ENCODE measurements at places on chromosomes 12 and 14. TPM values are rescaled to one million over a fixed set of nuclear protein-coding genes. Genes with fewer than 3 reads are reported as not detected.

C12orf54 gene
- 0.64 TPM for total RNA-seq

DNA sequence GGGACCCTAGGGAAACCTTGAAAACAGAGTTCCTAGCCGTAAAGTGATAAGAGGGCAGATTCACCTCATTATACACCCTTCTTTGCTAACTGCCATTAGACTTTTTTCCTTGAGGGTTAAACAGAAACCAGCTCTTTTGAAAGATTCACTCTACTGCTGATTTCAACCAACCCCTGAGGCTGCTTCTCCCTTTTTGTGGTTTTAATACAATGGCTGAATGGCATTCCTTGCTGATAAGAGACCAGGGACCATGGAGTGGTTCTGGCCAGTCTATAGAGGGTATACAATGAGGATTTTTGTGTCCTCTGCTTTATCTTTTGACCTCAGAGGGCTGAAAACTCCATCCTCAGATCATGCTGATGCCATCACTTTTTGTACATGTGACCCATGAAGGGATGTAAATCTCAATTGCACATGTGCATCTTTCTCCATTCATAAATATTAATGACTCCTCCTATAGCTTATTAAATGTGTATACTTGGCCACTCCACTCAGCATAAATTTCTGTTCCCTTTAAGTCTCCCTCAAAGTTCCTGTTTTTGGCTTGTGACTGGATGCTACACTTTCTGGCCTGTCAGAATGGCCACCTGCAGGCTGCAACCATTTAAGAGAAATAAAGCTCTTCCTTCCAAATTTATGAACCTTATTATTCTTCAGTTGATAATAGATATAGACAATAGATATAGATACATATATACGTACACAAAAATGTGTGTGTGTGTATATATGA, 233.8 kb upstream of the SEL1L start:
- no peaks in the 10 kb centered on the region for H3K27me3 ChIP-seq
- H3K27ac ChIP-seq = no peak overlapping the region
- H3K4me1 ChIP-seq = no peaks in the 10 kb centered on the region
- no peak overlapping the region for H3K4me3 ChIP-seq

GRCh38 chr14:93331728-93332396, 974 bp downstream of the BTBD7 start:
- peak overlapping the region; percentile 99 for H3K27ac ChIP-seq
- no peaks in the 10 kb centered on the region for H3K27me3 ChIP-seq
- H3K4me3 ChIP-seq = peak overlapping the region; percentile 71
- DNase-seq = no peak
- H3K36me3 ChIP-seq = no peaks in the 10 kb centered on the region

- H3K4me1 ChIP-seq = no peaks in the 10 kb centered on the region
- H3K36me3 ChIP-seq = no peaks in the 10 kb centered on the region
- no peak overlapping the region for H3K27ac ChIP-seq
- no peak overlapping the region for H3K4me3 ChIP-seq
- DNase-seq = no peak
These were observed 134.1 kb downstream of the SLC41A2 start for GRCh38 chr12:104823985-104824461.

EFS gene
- total RNA-seq = 24.6 TPM

GRCh38 chr14:20441461-20441860, 5.5 kb upstream of the KLHL33 start:
- H3K4me3 ChIP-seq = no peak overlapping the region
- H3K27ac ChIP-seq = no peak overlapping the region
- no peaks in the 10 kb centered on the region for H3K36me3 ChIP-seq
- no peaks in the 10 kb centered on the region for H3K27me3 ChIP-seq
- no peak for DNase-seq

DNA sequence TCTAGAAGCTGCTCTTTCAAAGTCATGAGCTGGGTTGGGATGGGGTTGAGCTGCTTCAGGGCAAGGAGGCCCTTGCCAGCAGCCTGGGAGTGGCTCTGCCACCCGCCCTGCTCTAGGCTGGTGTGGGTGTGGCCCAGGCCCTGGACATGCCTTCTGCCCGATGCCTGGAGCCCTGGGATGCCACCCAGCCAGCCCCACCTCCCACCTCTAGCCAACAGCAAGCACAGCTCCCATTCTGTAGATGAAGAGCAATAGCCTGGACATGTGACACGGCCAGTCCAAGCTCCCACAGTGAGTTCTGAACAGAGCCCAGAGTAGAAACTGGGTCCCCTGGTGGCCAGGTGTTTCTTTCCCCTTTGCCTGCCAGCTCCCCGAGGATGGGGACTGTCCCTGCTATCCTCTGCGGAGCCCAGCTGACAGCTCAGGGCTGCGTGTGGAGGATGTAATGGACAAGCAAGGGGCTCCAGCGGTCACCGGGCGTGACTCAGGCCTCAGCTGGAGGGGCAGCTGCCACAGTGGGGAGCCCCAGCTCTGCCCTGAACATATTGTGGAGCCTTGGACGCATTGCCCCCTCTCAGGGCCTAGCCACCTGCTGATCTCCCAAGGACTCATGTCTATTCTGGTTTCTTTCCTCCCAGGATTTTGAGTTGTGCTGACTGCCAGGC, 165.2 kb downstream of the TSPAN9 start:
- H3K4me1 ChIP-seq = no peaks in the 10 kb centered on the region
- H3K27ac ChIP-seq = no peak overlapping the region
- no peaks in the 10 kb centered on the region for H3K36me3 ChIP-seq
- H3K27me3 ChIP-seq = no peaks in the 10 kb centered on the region
- H3K4me3 ChIP-seq = no peak overlapping the region
- DNase-seq = no peak

DNA sequence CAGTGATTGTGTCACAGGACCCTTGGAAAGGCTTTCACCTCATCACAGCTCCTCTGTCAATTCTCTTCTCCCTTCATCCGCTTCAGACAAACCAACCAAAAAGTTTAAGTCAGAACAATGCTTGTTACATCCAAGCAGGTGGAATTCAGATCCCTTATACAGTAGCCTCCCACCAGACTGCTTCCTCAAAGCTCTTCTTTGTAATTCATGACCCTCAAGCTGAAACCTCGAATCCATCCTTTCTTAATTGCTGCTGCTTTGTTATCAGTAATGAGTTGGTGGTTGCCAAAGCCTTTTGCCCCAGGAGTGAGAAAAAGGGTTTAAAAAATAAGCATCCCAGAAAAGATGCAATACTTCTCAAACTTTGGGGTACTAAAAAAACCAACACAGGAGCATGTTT, 9.5 kb downstream of the BEST3 start:
- no peaks in the 10 kb centered on the region for H3K36me3 ChIP-seq
- H3K4me3 ChIP-seq = no peak overlapping the region
- H3K4me1 ChIP-seq = no peaks in the 10 kb centered on the region
- peak overlapping the region; percentile 82 for H3K27ac ChIP-seq
- no peaks in the 10 kb centered on the region for H3K27me3 ChIP-seq
- no peak for DNase-seq

SIRT4 gene
- total RNA-seq = 3.1 TPM

EIF2S3B gene
- 0.48 TPM for total RNA-seq

- no peaks in the 10 kb centered on the region for H3K4me1 ChIP-seq
- no peak for DNase-seq
- H3K27ac ChIP-seq = no peak overlapping the region
- no peak overlapping the region for H3K4me3 ChIP-seq
- no peaks in the 10 kb centered on the region for H3K36me3 ChIP-seq
These were observed 96.3 kb upstream of the EEA1 start for GRCh38 chr12:93025145-93026103.

HIGD1C gene
- total RNA-seq = not detected

G2E3 gene
- total RNA-seq = 22.2 TPM

- H3K27me3 ChIP-seq = no peaks in the 10 kb centered on the region
- no peaks in the 10 kb centered on the region for H3K36me3 ChIP-seq
- no peak overlapping the region for H3K4me3 ChIP-seq
- no peak overlapping the region for H3K27ac ChIP-seq
These were observed 6.8 kb upstream of the ATG14 start for GRCh38 chr14:55418411-55418810.

- no peaks in the 10 kb centered on the region for H3K36me3 ChIP-seq
- H3K4me1 ChIP-seq = peaks cover 6% of the 10 kb centered on the region
- DNase-seq = no peak
- H3K4me3 ChIP-seq = no peak overlapping the region
These were observed 124.6 kb downstream of the KICS2 start for GRCh38 chr12:64097366-64098105.

DNA sequence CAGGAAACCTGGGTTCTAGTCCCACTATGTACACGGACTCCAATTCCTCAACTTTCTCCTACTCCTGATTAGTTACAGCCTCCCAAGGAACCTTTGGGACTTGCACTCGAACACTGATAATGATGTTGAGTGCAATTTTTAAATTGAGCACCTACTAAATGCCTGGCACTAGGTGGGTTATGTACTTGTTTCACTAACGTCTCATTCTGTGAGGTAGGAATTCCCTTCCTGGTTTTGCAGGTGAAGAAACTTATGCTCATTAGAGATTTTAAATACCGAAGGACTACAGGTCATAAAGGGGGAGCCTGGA, 536 bp downstream of the PARPBP start:
- no peak overlapping the region for H3K27ac ChIP-seq
- peaks cover 5% of the 10 kb centered on the region for H3K4me1 ChIP-seq
- DNase-seq = no peak

- H3K4me3 ChIP-seq = no peak overlapping the region
- H3K36me3 ChIP-seq = no peaks in the 10 kb centered on the region
- H3K27me3 ChIP-seq = no peaks in the 10 kb centered on the region
- no peaks in the 10 kb centered on the region for H3K4me1 ChIP-seq
These were observed 69.1 kb downstream of the FOXN3 start for GRCh38 chr14:89347885-89348284.

MIPOL1 gene
- total RNA-seq = 12.2 TPM

RIPK3 gene
- 13.4 TPM for total RNA-seq

DNA sequence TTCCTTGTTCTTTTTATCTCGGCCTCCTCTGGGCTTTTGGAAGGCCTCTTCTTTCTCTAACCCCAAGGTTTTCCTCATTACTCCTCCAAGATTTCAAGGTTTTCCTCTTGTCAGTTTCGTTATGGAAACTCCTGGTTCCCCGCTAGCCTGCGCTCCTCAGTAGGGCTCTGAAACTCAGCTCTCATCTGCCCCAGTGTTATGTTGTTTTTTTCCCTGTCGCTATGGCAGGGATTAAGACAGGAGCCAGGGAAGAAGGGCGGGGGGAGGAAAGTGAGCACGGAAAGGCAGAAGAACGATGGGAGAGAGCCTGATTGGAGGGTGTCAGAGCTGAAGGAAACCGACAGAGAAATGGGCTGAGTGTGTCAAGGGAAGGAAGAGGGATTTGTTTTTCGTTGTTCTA, 26.5 kb upstream of the JDP2 start:
- H3K36me3 ChIP-seq = no peaks in the 10 kb centered on the region
- H3K4me1 ChIP-seq = peaks cover 5% of the 10 kb centered on the region
- peak overlapping the region; percentile 81 for H3K27ac ChIP-seq
- H3K4me3 ChIP-seq = no peak overlapping the region
- DNase-seq = no peak

SDS gene
- total RNA-seq = 0.66 TPM

RFLNA gene
- total RNA-seq = 1.3 TPM

DNA sequence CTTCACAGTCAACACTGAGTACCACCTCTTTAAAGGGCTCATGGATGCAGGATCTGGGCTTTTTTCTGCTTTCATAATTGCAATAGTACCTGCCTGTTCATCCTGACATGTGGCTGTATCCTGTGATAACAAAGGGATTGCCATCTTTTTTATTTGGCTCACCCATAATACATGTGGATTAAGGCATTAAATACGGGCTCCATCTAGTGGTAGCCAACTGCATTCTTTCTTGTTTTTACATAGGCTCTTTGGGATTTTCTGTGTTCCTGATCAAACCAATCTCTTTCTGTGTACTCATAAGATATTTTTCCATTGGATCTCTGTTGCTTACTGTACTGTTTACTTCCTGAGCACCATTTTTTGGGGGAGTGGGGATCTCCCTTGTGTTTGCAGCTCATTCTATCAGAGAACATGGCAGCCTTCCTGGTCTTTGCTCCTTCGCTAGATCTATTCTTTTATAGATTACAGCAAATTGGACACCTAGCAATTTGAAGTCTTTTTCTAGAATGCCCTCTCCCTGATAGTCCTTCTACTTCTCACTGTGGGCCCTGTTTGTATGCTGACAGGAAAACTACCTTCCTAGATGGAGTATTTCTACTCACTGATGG, 723.4 kb upstream of the MDGA2 start:
- H3K27ac ChIP-seq = no peak overlapping the region
- no peaks in the 10 kb centered on the region for H3K27me3 ChIP-seq
- H3K4me1 ChIP-seq = no peaks in the 10 kb centered on the region
- H3K4me3 ChIP-seq = no peak overlapping the region

LTBP2 gene
- total RNA-seq = 91.1 TPM

- H3K27me3 ChIP-seq = no peaks in the 10 kb centered on the region
- DNase-seq = no peak
- H3K36me3 ChIP-seq = no peaks in the 10 kb centered on the region
- H3K27ac ChIP-seq = no peak overlapping the region
These were observed 29.4 kb downstream of the FAIM2 start for GRCh38 chr12:49874142-49874897.

CEP83 gene
- total RNA-seq = 23.3 TPM

GRCh38 chr12:57058454-57058853, 8.5 kb upstream of the MYO1A start:
- no peak overlapping the region for H3K4me3 ChIP-seq
- peaks cover 5% of the 10 kb centered on the region for H3K36me3 ChIP-seq
- no peak overlapping the region for H3K27ac ChIP-seq

DNA sequence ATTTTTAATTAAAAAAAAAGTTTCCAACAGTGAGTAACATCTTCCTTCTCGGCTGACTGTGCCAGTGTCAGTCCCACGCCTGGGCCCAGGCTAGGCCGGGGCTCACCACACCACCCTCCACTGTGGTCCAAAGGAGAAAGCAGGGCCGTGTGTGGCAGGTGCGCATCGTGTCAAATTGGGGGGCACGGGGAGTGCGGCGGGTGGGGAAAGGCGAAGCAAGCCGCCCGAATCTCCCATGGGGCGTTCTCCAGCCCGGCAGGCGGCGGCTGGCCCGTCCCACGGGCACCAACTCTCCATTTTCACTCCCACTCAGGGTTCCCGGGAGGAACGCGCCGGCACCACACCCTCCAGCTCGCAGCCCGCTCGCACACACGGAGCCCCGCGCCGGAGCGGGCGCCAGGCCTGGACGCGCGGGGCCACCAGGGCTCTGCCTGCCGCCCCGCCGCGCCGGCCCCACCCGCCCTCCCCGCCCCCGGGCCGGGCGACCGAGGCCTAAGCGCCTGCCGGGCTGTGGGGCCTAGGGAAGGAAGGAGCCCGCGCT, 604 bp downstream of the EEA1 start:
- peaks cover 5% of the 10 kb centered on the region for H3K4me1 ChIP-seq
- peak overlapping the region; percentile 89 for H3K4me3 ChIP-seq
- H3K27ac ChIP-seq = peak overlapping the region; percentile 98
- no peaks in the 10 kb centered on the region for H3K27me3 ChIP-seq
- peak; percentile 52 for DNase-seq
- no peaks in the 10 kb centered on the region for H3K36me3 ChIP-seq

KLRK1 gene
- 7.0 TPM for total RNA-seq

- no peaks in the 10 kb centered on the region for H3K36me3 ChIP-seq
- H3K4me3 ChIP-seq = no peak overlapping the region
- no peaks in the 10 kb centered on the region for H3K4me1 ChIP-seq
- no peak for DNase-seq
- no peak overlapping the region for H3K27ac ChIP-seq
- H3K27me3 ChIP-seq = no peaks in the 10 kb centered on the region
These were observed 74.7 kb upstream of the EVL start for GRCh38 chr14:99990268-99991170.
